NCI-H345 (cell line): ENCODE measurements at places on chromosomes 1 and 21.

DNA sequence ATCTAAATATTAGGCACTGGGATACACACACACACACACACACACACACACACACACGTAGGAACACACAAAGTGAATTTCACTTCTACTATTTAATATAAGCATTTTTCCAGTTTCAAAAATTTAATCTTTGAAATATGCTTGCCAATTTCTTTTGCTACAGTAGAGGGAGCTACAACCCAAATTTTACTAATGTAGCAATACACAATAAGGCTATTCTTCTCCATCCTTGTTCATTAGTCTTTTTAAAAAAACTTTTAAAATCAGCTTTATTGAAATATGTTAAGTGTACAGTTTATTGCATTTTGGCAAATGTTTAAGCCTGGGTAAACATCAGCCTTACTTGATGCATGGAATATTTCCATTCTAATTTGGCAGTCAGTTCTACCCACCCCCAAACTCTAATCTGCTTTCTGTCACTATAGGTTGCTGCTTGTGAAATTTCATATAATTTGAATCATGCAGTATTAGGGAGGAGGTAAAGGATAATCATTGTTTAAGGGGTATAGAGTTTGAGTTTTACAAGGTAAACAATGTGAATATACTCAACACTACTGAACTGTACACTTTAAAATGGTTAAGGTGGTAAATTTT is 93.0 kb upstream of the TENT5C start:
- DNase-seq, result peak; percentile 4

DNA sequence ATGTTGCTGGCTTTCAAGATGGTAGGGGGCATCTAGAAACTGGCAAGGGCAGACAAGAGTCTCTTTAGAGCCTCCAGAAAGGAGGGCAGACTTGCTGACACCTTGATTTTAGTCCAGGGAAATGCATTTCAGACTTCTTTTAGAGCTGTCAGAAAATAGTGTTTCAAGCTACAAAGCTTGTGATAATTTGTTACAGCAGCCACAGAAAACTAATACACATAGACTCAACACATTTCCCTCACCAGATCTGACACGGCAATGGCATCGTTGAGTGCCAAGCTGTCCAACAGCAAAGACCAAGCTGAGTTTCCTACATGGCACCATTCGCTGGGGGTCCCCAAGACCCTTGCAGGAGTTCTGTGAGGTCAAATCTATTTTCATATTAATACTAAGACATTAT is 62.0 kb downstream of the SLC9A1 start:
- no peak for DNase-seq

DNA sequence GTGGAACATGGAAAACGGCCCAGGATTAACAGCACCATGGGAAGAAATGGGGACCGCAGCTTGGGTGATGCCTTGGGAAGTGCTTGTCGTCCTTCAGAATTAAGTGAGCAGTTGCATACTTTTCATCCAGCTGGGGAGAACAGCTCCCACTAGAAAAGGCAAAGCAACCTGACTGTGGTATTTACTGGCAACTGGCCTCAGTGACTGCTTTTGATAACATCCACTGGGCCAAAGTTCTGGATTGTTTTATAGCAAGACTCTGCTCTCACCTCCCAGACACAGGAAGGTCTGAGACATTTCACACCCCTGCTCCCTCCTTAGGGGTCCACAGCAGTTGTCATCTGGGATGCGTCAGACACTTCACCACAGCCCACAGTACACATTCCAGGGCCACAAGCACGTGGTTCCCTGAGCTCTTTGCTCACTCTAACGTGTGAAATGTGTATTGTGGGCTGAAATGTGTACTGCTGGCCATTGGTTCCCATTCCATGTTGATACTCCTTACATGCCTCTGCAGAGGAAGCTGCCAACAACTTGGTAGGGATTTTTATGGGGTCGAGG is 6.6 kb downstream of the PAPPA2 start:
- no peak for DNase-seq

GRCh38 chr21:14677013-14677412 is 130.9 kb upstream of the SAMSN1 start:
- no peak for DNase-seq

DNA sequence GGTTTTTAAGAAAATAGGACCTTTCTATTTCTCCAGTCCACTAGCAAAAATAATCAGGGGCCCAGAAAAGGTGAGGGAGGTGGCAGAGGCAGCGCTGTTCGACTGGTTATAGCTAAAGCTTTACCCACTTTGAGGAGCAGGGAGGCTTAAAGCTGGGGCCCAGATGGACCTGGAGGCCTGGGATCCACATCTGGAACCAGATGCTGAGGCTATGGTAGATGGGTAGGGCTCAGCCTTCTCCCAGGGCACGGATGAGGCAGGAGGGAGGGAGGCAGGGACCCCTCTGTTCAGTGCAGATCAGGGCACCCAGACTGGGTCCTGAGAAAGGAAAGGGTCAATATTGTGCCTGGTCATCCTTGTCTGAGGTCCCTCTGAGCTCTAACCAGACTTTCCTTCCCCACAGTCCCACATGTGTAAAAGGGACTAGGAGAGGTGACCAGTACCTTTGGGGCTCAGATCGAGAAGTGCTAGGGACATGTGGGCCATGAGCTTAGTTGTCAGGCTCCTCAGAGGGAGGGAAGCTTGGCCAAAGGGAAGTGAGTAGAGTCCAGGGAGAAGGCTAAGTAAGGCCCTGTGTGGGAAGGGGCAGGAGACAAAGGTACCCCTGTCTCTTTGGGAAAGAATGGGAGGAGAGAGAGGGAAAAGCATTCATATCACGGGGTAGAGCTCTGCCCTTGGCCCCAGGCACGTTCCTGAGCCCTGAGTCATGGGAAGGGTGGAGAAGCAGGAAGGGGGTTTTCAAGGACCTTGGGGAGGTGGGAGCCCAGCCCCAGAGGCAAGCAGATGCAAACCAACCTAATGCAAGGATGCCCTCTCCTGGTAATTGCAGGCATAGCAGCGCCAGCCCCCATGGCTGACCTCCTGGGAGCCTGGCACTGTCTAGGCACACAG is 15.4 kb downstream of the LMNA start:
- DNase-seq, result peak; percentile 94

- DNase-seq, result no peak
Measured at GRCh38 chr1:61254634-61255357, 172.4 kb downstream of the NFIA start.

GRCh38 chr1:208077232-208078075 is 166.5 kb upstream of the CD34 start:
- no peak for DNase-seq

DNA sequence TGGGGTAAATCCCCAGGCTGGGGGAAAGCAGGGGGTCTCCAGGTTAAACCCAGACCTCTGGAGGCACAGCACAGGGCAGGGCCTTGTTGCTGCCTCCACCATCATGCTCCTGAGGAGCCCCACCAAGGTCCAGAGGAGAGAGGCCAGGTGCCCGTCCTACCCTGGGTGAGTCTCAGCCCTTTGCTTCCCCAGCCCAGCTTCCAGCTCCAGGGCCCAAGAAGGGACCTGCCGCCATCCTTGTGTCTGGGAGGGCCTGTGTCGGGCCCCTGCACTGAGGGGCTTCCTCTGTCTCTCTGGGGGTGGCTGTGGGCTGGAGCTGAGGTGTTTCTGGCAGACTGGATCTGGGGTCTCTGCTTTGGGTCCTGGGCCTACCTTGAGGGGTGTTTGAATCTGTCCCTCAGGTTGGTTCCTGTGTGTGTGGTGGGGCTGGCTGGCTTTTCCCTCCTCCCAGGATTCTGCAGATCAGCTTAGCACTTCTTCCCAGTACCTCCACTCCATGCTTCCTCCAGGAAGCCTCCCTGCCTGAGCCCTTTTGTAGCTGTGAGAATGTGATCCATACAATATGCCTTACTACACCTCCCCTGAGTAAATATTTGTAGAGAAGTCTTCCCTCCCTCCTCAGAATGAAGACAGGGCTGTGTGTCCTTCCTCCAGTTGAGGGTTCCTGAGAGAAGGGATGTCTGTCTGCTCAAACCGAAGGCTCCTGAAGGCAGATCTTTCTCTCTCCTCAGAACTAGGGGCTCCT is 6.2 kb downstream of the GPR3 start:
- DNase-seq, result no peak

- DNase-seq, result no peak
Measured at GRCh38 chr1:2018217-2019171, 651 bp upstream of the GABRD start.

GRCh38 chr21:26846036-26846931 is 1.1 kb upstream of the ADAMTS1 start:
- DNase-seq, result no peak

DNA sequence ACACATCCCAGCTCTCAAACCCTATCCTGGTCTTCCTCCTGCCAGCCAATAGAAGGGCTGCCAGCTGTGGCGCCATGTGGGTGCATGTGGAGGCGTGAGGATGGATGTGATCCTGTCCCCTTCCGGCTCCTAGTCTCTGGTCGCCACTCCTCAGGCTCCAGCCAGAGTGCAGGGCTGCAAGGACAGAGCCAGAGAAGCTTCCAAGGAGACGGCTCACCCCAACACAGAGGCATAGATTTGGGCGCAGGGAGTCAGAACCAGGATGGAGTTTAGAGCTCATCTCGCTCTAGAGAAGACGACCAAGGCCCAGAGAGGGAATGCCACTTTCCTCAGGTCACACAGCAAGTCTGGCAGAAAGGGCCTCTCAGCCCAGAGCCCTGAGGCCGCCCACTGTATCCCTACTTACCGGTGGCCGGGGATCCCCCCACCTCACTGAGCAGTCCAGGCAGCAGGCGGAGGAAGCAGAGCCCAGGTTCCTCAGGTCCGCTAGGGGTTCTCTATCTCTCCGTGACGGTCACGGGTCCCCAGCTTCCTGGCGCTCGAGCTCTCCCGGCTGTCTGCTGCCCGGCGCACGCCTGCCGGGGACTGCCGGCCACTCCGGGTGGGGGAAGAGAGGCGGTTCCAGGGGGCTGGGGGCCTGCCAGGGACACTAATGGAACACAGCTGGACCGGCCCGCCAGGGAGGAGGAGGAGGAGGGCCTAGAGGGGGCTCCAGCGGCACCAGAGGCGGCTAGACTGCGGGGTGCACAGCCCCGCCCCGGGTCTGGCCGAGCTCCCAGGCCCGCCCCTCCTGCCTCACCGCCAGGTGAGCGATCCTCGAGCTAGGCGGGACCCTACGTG is at the start of gene COL16A1:
Gene COL16A1, minus strand, starts transcription at position 587 of the 840 bp plus-strand sequence. CDS start 1,824 bp downstream, outside the sequence.
- peak; percentile 12 for DNase-seq

- DNase-seq, result no peak
Measured at GRCh38 chr21:36909423-36909822, 57.0 kb downstream of the HLCS start.

DNA sequence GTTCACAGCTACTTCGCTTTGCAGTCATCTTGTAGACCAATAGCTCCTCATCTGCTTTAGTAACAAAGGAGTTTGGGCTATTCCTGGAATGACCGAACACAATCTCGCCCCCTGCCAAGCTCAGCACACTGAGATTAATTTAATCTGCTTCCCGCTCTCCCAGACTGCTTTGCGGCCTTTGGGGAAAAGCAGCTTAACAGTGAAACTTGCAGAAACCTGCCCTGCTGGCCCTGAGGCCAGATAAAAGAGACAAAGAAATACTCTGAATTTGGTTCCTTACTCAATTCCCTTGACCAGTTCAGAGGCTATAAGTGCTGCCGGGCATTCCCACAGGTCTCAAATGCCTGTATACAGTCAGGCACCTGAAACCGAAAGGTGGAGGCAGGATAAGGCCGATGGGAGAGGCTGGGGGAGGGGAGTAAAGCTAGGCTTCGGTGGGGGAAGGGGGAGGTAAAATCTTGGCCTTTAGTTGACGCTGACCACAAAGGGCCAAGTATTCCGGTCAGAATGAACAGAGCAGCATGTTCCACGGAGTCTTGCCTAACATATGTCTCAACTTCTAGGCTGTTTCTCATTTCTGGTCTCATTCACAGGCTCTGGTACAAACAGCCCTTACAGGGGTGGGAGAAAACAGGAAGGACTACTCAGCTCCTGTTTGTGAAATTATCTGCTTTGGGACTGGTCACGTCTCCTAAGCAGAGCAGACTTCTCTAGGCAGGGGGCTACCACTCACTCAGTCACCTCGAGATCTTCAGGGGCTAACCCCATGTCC is 17.7 kb upstream of the A3GALT2 start:
- DNase-seq, result no peak

- DNase-seq, result no peak
Measured at GRCh38 chr1:65558215-65558614, 137.7 kb downstream of the LEPR start.

- no peak for DNase-seq
Measured at GRCh38 chr1:234781241-234782065, 171.5 kb upstream of the IRF2BP2 start.

GRCh38 chr1:218658269-218658668 is 313.1 kb downstream of the TGFB2 start:
- no peak for DNase-seq

DNA sequence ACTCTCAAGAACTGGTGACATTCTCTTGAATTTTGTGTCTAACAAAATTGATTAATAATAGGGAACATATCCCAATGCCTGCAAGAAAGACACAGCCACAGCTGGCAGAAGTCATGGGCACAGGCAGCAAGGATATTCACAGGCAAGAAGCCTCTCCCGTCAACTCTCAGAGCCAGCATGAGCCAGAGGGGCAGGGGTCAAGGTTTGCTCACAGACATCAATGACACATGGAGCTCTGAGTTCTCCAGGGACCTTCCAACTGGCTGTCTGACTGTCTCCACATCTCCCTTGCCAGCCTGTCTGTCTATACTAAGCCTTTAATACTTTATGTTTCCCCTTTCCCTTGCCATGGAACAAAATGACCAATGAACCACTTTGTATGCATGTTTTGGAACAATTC is 101.5 kb upstream of the RAB4A start:
- DNase-seq, result no peak

GRCh38 chr1:195530961-195531360 is 1077.3 kb downstream of the KCNT2 start:
- no peak for DNase-seq

DNA sequence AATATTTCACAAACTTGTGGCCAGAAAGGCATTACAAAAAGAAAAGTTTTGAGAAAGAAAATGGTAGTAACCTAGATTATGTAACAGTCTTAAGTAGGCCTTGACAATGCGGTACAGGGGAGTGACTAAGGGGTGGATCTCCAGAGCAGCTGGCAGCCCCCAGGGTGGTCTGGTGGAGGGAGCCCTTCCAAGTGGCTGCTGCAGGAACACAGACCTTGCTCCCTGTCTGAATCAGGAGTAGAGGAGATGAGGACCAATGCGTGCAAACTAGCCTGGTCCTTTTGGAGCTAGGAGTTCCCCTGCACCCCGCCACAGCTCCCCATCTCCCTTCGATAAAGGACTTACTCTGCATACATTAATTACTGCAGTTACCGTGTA is 189.0 kb downstream of the NFIA start:
- DNase-seq, result no peak

- no peak for DNase-seq
Measured at GRCh38 chr1:36151845-36152203, 2.5 kb upstream of the TRAPPC3 start.
